Retinal pigment epithelial cell (primary cell): ENCODE measurements at places on chromosomes 4 and X.

- DNase-seq, result no peak
Observed at GRCh38 chrX:10045327-10046000, 78.3 kb downstream of the CLDN34 start.

GRCh38 chrX:101195442-101196173 lies 24.0 kb upstream of the DRP2 start:
- DNase-seq, result no peak

DNA sequence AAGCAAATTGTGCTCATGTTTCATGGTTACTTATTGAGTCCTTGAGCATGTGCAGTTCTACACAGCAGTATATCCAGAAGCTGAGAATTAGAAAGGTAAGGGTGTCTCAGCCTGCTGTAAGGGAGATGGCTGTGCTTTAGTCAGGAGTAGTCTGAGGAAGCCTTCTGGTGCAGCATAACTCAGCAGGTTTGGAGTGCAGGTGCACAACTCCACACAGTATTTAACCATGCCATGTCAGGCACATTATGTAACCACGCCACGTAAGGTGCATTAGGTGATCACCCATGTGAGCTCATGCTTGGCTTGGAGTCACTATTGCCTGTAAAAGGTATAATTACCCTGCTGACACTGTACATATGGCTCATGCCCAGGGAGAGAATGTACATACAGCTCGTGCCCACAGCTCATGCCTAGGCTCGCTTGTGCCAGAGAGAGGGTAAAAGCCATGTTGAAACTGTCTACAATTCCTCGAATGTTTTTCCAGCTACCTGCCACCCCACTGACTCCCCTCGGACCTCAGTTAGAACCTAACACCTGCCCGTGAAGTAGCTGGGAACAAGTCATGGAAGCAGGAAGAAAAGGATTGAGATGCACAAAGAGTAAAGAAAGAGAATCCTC lies 37.8 kb downstream of the UCHL1 start:
- DNase-seq, result no peak

DNA sequence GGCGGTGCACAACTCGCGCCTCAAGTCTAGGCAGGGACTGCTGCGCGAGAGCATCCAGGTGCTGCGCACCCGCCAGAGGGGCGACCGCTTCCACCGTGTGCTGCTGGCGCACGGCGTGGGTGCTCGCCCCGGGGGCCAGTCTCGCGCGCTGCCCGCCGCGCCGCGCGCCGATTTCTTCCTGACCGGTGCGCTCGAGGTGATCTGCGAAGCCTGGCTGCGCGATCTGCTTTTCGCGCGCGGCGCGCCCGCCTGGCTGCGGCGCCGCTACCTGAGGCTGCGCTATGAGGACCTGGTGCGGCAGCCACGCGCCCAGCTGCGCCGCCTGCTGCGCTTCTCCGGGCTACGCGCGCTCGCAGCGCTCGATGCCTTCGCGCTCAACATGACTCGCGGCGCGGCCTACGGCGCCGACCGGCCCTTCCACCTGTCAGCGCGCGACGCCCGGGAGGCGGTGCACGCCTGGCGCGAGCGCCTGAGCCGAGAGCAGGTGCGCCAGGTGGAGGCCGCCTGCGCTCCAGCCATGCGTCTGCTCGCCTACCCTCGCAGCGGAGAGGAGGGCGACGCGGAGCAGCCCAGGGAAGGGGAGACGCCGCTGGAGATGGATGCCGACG lies 1.3 kb downstream of the CHST7 start:
- no peak for DNase-seq

DNA sequence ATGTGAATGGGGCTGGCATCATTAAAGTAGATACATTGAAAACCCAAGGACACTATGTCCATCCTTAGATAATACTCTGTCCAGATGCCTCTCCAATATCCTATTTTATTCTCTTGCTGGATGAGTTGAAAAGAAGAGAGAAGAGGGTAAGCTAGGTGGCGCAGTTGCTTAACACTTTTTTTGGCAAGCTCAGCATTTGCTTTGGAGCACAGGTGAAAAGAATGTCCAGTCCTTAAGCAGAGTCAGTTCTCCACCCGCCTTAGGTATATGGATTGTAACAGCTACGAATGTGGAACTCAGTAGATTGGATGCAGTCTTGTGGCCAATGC lies 208.4 kb downstream of the NWD2 start:
- DNase-seq, result peak; percentile 46

DNA sequence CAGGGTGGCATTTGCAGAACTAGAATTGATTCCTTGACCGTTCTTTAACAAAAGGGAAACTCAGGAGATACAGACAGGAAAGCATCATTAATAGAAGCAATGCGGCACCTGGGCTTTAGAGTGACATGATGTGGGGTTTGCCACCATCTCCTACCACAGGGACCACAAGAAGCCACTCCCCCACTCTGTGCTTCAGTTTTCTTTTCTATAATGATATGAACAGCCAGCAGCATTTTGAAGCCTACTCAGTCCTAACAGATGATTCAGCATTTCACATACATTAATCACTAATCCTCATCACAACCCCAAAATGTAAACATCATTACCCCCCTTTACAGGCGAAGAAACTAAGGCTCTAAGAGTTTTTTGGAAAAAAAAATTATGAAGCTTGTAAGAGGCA lies 22.9 kb downstream of the CCDC149 start:
- DNase-seq, result no peak

DNA sequence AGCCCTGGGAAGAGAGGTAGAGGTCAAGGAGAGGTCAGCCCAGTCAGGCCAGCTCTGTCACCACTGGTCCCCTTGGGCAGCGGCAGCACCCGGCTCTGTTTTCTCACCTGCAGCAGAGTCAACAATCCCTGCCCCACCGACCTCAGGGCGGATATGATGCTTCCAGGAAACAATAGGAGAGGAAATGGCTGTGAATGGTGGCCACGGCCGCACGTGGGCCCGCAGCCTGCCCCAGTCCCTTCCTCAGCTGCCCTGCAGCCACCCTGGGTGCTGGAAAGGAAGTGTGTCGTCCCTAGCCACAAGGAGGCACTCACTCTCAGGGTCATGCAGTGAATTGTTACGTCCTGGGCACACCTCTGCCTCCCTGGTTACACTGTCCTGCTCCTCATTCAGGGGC lies 92.5 kb upstream of the ENPP6 start:
- no peak for DNase-seq

GRCh38 chrX:129145840-129146272 lies 377.4 kb downstream of the SMARCA1 start:
- DNase-seq, result no peak

DNA sequence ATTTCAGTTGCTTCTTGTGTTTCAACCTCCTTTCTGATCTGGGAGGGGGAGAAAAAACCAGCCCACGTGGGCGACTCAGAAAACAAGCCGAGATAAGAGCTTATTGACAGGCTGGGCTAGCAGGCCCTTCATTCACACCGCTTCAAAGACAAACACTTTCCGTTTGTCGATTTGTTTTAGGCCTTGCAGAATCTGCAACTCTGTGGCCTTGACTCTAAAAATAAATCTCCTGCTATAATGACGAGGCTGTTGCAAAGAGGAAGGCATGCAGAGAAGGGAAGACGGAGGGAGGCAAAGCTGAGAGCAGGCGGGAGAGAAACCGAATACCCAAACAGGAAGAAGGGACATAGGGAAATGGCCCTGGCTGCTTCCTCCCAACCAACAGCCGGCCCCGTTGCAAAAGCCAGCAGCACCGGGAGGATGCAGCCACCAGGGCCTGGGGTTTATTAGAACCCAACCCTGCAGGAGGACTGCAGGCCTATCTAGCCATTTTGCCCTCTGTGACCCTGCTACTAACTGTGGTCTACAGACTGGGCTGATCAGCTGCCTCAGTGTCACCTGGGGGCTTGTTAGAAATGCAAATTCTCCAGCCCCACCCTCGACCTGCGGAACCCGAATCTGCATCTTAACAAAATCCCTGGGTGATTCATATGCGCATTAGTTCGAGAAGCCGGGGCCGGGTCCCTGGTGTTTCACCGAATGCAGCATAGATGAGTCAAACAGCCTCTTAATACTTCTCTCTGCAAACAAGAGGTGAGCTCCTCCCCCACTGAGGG lies 325.5 kb downstream of the BCOR start:
- DNase-seq, result peak; percentile 65

DNA sequence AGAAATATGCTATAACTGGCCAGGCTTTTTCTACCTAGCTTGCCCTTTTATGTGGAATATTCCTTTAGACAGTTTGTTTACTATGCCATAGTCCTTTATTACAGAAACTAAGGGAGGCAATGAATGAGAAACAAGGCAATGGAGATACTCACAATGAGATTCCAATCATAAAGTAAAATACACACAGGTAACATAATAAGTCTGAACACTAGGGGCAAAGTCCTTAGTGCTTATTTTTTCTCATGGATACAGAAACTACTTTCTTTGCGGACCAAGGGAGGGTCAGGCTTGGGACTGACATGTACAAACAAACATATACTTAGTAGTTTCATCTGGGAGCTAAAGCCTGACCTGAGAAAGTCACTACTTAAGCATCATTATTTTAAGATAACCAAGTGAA lies 16.0 kb upstream of the UGT8 start:
- DNase-seq, result no peak

DNA sequence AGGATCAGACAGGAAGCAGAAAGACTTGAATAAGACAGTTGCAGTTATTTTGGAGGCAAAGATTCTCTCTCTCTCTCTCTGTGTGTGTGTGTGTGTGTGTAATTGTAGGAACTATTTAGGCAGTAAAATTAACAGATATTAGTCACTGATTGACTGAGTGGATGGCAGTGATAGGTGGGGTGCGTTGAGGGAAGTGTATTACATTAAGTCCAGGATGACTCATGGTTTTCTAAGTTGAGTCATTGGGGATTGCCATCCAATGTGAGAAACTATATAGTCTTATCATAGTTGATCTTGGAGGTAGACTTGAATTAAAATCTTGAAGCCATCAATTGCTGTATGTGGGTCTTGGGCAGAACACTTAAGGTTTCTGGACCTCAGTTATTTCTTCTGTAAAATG lies 75.4 kb downstream of the AR start:
- DNase-seq, result peak; percentile 21

GRCh38 chrX:73577361-73577760 lies 14.4 kb downstream of the CHIC1 start:
- peak; percentile 59 for DNase-seq

- no peak for DNase-seq
Observed at GRCh38 chrX:9195199-9195880, 161.4 kb upstream of the FAM9B start.

DNA sequence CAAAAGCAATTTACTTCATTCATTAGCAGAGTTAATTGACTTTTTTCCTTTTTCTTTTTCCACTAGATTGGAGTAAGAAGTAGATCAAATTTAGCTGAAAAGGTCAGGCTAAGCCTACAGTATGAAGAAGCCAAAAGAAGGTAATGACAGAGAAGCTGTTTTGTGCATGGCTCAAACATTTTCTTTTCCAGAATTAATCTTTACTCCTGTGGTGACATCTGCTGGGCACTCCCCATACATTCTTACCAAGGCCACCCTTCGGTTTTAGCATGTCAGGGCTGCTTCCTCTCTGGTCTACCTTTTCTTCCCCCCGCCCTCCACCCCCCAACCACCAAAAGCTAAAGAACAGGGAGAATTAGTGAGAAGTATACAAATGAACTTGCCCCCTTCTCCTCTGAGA lies 70.2 kb downstream of the CLDN22 start:
- DNase-seq, result no peak

DNA sequence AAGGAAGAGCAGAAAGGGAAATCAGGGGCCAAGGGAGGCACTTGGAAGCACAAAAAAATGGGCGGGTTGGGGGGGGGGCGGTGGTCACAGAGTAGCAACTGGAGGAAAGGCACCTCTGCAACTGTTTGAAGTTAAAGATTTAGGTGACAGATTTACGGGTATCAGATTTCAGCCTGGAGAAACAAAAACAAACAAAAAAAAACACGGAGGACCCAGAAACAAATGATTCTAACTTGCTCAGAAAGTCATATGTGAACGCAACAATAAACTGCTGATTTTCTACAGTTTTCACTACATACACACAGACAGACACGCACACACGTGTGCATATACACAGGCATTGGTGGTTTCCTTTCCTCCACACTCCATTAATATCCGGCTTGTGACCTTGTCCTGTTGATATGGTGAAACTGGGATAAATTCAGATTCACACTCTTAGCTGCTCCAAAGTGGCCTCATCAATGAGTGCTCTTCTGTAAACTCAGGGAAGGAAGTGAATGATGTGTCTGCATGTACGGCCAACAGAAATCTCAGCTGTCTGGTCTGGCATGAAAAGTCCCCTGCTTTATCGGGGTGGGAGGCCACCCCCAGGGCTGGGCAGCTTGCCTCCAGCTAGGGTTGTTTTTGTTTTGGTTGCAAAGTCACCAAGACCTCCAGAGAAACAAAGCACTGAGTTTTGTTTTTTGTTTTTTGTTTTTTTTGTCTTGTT lies 54.3 kb downstream of the CHST7 start:
- no peak for DNase-seq

- DNase-seq, result peak; percentile 74
Observed at GRCh38 chr4:1712216-1713002, at the start of gene SLBP. TSS of gene SLBP (minus strand) at chr4:1712319. CDS start at chr4:1712188, 131 bp downstream.

DNA sequence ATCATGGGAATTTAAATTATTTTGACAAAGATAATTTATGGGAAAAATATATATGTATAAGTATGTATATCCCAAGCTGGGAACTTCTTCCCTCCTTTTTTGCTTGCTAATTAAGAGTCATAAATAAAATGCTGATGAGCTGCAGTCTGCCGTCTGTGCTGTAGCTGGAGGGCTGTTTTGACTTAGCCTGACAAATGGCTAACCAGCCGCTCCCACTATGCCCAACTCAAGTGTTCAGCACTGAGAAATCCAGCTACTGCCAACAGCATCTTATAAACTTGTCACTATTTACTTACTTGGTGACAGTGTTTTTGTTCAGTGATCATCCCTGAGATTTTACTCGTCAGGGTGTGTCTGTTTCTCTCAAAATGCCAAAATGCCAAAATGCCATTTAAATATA lies 171.2 kb upstream of the PGRMC2 start:
- DNase-seq, result no peak

DNA sequence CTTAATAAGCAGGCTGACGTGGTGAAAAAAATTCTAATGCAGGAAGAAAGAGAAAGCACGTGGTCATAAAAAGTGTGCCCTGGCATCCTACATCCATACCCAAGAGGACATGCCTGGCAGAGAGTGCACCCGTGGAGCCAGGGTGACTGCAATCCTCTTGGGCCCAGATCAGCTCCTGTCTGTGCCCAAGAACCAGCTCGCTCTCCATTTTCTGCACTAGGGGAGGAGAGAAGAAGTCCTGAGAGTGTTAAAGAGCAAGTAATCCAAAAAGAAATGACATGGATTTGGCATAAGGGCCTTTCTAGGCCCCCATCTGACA lies 483.1 kb downstream of the BCOR start:
- no peak for DNase-seq

- no peak for DNase-seq
Observed at GRCh38 chrX:152892999-152893891, 4.6 kb upstream of the ZNF185 start.

DNA sequence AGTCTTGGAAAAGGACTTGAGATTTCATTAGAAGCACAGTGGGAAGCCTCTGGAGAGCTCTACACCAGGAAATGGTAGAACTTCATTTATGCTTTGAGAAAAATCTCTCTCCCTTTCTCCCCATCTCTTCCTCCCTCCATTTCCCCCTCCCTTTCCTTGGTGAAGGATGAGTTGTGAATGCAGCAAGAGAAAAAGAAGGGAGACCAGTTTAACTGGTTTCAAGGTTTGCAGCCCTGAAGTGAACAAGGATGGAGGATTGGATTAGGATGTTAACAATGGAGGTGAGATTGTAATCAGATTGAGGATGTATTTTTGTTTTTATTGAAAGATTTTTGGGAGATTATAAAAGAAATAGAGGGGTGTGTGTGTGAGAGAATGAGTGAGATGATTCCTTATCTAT lies 99.5 kb downstream of the ANK2 start:
- no peak for DNase-seq

GRCh38 chrX:154541896-154542722 lies 4.5 kb downstream of the G6PD start:
- DNase-seq, result peak; percentile 67

- DNase-seq, result no peak
Observed at GRCh38 chrX:53605004-53605403, 81.5 kb downstream of the HUWE1 start.
